ENCODE measurements at places on chromosomes 4 and X.

- DNase-seq: no peak
Observed at GRCh38 chr4:40388239-40388638, 53.1 kb downstream of the CHRNA9 start.

GRCh38 chr4:74367656-74368290 lies 2.8 kb downstream of the EREG start:
- no peak for DNase-seq

DNA sequence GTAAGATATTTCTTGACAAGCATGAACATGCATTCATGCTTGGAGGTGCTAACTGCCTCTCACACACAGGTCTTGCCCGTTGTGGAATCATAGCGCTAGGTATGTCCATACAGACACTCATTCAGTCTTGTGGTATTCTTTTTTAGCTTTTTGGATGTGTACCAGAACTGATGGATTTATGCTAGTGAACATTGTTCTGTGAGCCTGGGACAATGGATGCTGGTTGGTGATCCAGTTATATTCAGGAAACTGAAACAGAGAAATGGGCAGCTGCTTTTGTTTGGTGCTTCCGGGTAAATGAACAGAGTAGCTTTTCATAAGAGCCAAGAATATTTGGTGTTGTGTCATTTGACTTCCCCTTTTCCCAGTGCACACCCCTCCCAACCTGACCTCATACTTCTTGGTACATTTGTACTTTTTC lies 78.9 kb upstream of the SLC4A4 start:
- no peak for DNase-seq

- DNase-seq: no peak
Observed at GRCh38 chrX:47743504-47743903, 84.5 kb upstream of the UXT start.

DNA sequence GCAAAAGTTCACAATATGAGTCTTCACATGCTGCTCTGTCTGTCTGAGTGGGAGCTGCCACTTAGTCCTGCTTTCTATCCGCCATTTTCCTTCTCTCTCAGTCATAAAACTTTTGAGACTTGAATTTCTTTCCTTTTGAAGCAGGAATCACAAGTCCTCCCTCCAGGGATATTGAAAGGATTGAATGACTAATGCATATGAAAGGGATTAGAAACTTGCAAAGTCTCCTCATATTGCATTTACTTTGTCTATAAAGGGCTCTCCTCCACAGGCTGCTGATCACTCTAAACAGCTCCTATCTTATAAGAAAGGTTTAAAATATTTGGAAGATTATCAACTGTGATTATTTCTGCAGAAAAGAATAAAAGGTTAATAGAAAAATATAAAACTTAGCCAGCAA lies 879.1 kb downstream of the ARAP2 start:
- no peak for DNase-seq

DNA sequence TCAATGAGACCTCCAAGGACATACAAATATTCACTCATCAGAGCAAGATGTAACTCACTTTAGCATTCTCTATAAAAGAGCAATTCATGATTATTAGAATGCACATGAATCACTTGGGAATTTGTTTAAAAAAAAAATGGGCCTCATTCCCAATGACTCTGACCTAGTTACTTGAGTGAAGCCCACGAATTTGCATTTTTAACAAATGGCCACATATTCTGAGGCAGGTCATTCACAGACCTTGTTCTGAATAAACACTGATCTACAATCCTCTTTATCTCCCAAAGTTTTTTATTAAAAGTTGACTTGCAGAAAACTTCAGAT lies 255.1 kb upstream of the VEGFC start:
- DNase-seq: no peak

DNA sequence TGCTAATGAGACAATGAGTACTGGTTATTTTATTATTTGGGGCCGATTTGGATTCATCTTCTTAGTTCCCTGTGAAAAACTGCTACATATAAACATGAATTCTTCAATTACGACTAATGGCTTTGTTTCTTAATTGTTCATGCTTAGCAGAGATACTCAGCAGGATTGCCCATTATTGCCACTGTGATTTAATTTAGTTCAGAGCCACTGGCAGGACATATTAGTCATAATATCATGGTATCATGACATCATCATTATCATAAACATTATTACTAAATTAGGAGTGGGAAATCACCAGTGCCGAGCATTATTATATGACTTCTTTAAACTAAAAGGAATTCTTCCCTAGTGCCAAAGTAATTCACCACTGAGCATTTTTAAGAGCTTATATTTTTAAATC lies 201.4 kb downstream of the SPOCK3 start:
- no peak for DNase-seq

GRCh38 chrX:22276781-22277180 lies 4.1 kb downstream of the CBLL2 start:
- no peak for DNase-seq

- DNase-seq: peak; percentile 16
Observed at GRCh38 chrX:76428243-76429130, 977 bp downstream of the MAGEE1 start.

GRCh38 chr4:39043058-39043860 lies 11.1 kb upstream of the TMEM156 start:
- DNase-seq: no peak

- DNase-seq: no peak
Observed at GRCh38 chr4:158622251-158622650, 49.4 kb downstream of the C4orf46 start.

GRCh38 chrX:18889346-18890048 lies 94.4 kb downstream of the PHKA2 start:
- DNase-seq: no peak

GRCh38 chr4:20679951-20680350 lies 20.3 kb upstream of the PACRGL start:
- no peak for DNase-seq

DNA sequence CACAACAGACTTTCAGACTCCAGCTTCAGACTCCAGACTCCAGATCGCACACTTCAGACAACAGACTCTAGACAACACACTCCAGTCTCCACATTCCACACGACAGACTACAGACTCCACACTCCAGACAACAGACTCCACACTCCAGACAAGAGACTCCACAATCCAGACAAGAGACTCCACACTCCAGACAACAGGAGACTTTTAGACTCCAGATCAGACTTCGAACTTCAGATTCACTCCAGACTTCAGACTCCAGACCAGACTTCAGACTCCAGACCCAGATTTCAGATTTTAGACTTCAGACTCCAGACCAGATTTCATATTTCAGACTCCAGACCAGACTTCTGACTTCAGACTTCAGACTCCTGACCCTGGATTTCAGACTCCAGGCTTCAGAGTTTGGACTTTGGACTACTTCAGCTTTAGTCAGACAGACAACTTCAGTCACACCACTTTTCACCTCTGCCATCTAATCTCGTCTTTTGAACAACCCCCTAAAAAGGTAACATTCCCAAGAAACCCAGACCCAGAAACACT lies 29.0 kb upstream of the TLR2 start:
- DNase-seq: no peak

GRCh38 chrX:35016051-35016450 lies 73.5 kb downstream of the FAM47B start:
- DNase-seq: no peak

- no peak for DNase-seq
Observed at GRCh38 chr4:143183513-143184216, 1.1 kb upstream of the USP38 start.

GRCh38 chr4:76238236-76238635 lies 13.3 kb upstream of the FAM47E start:
- DNase-seq: no peak

DNA sequence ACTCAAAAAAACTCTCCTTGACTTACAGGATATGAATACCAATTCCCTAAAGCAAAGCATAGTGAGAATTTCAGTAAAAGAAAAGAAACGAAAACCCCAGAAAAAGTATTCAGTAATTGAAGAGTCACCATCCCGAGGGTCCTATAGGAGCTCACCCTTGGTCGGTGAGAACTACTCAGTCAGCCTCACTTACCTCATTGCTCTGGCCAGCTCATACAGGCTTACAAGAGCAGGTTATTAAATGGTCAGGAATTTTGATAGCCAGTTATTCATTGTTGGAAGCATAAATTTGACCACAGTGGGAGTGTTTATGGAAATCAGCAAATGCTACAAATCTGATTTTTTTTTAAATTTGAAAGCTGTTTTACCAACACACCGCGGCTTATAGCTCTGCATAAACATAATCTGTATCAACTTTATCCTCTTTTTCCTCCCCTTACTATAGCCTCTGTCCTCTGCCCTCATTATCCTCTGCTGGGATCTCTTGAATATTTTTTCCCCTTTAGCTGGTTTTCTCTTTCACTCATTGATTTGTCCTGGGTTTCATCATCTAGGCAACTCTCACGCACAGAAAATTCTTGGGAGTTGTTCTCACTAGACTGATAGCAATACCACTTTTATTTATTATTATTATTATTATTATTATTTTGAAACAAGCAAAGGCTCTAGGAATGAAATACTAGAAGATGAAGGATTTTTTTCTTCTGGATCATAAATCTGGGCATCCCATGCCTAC lies 11.0 kb upstream of the CXCL2 start:
- no peak for DNase-seq

- DNase-seq: no peak
Observed at GRCh38 chr4:87677731-87678130, 27.7 kb downstream of the DMP1 start.

- no peak for DNase-seq
Observed at GRCh38 chrX:14274691-14275090, 245.0 kb upstream of the GEMIN8 start.

DNA sequence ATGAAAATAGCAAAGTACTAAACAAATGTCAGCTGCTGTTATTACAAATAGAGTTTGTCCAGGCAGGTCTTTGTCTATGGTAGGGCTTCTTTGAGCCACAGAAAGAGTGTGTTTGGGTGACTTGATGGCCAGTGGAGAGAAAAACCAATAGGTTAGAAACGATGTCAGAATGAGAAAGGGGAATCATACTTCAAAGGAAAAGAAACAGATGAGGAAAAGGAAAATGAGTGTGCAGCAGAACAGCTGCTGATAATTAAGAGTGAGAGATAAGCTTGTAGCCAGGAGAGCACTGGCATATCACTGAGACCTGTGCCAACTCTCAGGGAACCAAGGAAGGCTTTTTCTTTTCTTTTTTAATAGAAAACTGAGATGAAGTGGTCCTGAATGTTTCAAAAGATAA lies 257.2 kb downstream of the ARHGAP24 start:
- no peak for DNase-seq

GRCh38 chrX:120356084-120356483 lies 5.8 kb upstream of the ATP1B4 start:
- DNase-seq: no peak

DNA sequence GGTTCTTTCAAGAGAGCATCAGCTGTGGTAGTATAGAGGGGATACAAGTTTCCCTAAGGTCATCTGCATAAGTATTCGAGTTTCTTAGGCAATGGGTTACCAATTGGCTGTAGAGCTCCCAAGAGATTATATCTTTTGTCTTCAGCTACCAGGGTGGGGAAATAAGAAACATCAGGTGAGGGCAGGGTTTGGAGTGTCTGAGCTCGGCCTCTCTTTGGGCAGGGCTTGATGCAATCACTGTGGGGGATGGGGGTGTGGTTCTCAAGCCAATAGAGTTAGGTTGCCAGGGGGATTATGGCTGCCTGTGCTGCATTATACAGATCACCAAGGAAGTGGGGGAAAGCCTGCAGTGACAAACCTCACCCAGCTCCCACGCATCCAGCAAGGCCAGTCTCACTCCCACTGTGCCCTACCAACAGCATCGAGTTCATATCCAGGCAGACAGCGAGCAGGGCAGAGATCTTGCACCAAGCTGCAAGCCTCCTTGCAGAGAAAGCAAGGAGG lies 172.1 kb upstream of the MAGEE2 start:
- no peak for DNase-seq

DNA sequence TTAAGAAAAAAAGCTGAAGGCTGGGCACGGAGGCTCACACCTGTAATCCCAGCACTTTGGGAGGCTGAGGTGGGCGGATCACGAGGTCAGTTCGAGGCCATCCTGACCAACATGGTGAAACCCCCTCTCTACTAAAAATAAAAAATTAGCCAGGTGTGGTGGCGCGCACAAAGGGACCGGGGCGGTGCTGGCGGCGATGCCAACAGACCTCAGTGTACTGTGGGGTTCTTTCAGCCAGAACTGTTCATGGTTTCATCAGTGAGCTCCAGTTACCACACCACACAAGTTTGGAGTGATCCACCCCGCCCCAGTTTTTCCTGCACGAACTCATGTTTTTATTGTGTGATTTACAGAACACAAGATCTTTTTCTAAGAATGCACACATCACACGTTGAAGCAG lies 21.2 kb upstream of the IRAK1 start:
- no peak for DNase-seq

GRCh38 chrX:13700380-13700779 lies 11.5 kb downstream of the RAB9A start:
- no peak for DNase-seq

DNA sequence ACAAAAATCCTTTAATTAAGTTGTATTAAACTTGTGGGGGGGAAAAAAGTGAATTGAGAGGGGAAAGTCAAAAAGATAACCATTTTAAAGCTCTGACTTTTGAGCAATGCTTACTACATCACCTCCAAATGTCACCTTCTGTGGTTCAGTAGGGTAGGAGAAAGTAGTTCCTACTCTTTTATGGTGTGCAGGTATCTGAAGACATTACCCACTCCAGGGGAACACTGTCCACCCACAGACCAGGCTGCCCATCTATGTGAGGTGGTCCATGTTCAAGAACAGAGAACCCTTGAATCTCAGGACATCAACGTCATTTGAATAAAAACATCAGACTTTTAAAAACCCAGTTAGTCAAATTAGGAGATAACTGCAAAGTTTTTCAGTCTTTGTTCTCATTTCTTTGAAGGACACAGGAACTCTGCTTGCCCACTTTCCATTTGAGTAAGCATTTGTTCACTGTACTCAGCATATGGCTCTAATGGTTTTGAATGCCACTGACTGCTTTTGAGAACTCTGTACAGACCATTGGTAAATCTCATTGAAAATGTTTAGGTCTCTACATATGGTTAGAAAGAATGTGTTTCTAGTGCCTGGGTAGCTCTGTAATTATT lies 18.4 kb downstream of the NMU start:
- no peak for DNase-seq

GRCh38 chr4:118739022-118739713 lies 54.0 kb downstream of the METTL14 start:
- no peak for DNase-seq

DNA sequence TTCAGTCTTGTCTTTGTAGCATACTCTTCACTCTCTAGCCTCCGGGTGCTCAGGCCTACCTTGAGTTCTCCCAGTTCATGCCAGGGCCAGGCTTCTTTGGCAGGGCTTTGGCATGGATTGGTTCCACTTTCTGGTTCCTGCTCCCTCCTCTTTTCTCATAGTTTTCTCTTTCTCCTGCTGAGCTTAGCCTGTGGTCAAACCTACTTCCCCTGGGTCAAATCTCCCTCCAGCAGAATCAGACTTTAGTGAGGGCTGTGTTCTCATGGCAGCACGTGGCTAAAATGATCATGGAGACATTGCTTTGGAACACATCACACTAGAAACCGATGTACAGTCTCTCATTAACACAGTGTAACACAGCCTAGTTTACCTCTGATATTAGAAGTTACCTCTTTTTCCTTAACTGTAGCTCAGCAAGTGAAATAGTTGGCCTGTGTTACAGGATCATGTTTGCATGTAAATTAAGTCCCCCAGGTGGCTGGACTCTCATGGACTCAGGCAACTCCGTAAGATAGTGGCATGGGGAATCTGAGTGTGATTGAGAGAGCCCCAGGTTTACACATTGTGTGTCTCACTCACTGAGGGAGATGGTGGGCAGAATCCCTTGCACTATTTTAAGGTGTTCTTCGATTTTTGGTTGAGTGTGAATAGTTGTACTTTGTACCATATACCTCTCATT lies 13.3 kb downstream of the RAB9A start:
- no peak for DNase-seq

GRCh38 chr4:80229128-80229527 lies 31.8 kb downstream of the PRDM8 start:
- no peak for DNase-seq

All from stimulated activated CD4-positive, alpha-beta T cell treated with anti-CD3 and anti-CD28 coated beads, Interleukin-15, amount 100 ng/mL, for 1 hour (primary cell).